NCI-H1048 (cell line): ENCODE measurements at places on chromosomes 11 and 22.

- DNase-seq, result no peak
These were observed 90.1 kb downstream of the PHF21B start for GRCh38 chr22:44919691-44920090.

- DNase-seq, result no peak
These were observed 48.8 kb downstream of the PACS1 start for GRCh38 chr11:66118847-66119246.

GRCh38 chr11:117902001-117902845, 25.8 kb upstream of the FXYD6 start:
- no peak for DNase-seq

DNA sequence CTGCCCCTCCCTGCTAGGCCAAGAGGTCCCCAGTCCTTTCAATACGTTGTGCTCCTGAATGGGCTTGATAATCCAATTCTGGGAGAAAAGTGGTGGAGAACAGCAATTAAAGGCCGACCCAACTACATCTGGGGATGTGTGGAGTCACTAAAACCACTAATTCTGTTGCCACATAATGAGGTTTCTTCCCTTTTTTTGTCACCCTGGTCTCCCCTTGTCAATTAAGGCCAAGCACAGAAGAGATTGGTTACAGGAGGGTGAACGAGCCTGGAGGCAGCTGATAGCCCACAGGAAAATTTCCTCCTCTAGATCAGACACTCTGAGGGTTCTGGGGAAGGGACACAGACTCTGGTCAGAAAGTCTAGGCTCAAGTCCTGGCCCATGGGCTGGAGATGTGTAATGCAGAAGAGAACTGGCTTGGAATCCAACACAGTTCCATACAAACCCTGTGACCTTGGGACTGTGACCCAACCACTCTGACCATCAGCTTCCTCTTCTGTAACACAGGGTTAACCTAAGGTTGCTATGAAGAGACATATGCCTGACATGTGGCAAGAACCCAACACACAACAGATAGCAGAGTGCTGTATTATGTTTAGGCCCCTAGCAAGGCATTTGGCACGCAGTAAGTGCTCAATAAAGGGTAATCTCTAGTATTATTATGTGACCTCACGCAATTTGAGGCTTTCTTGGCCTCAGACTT, 146.4 kb downstream of the CHST1 start:
- DNase-seq, result no peak

- DNase-seq, result no peak
These were observed 144.6 kb downstream of the SNX19 start for GRCh38 chr11:130771708-130772107.

DNA sequence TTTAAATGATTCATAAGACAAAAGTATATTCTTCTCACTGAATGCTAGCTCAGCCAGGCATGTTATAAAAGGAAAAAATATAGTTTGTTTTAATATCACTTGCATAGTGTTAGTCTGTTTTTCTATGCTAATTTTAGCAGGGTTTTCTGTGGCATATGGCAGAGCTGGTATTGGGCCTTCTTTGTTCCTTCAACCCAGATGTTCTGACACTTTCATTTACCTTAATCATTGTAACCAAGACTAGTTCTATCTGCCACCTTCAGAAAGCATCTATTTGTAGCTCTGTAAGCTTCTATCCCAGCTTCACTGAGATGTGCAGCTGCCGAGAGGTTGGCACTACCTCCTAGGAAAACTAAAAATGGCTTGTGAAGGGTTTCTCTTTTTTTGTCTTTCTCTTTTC, 338.7 kb downstream of the GUCY1A2 start:
- no peak for DNase-seq

DNA sequence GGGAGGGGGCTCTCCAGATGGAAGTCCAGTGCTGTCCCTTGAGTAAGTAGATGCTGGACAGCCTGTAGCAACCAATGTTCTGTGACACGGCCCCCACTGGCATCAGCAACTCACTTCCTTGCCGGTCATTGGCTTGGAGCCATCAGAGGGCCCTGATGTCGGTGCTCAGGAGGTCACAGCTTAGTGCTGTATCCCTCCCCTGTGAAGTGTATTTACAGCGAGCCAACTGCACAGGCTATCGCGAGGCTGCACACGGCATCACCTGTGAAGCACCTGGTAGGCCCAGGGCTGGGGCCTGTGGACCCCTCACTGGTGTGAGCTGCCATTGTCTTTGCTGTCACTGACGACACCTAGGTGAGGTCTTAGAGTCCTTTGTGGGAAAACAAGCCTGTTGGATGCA, 13.4 kb upstream of the ACR start:
- no peak for DNase-seq

DNA sequence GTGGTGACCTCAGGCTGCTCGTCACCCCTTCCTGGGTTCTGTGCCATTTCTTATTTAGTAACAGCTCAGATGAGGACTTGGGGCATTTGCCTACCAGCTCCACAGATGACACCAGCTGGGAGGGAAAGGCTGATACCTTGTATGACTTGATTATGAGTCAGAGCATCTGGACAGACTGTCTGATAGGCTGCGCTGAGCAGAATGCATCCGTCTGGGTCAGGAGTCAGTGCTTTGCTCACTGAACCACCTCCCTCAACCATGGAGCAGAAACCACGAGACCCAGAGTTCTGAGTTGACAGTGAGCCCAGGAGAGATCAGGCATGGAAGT, 6.8 kb downstream of the ST14 start:
- no peak for DNase-seq

GRCh38 chr11:64659417-64660144, 63.4 kb downstream of the NRXN2 start:
- DNase-seq, result no peak

GRCh38 chr11:65781962-65782815, 1.4 kb upstream of the AP5B1 start:
- DNase-seq, result no peak

DNA sequence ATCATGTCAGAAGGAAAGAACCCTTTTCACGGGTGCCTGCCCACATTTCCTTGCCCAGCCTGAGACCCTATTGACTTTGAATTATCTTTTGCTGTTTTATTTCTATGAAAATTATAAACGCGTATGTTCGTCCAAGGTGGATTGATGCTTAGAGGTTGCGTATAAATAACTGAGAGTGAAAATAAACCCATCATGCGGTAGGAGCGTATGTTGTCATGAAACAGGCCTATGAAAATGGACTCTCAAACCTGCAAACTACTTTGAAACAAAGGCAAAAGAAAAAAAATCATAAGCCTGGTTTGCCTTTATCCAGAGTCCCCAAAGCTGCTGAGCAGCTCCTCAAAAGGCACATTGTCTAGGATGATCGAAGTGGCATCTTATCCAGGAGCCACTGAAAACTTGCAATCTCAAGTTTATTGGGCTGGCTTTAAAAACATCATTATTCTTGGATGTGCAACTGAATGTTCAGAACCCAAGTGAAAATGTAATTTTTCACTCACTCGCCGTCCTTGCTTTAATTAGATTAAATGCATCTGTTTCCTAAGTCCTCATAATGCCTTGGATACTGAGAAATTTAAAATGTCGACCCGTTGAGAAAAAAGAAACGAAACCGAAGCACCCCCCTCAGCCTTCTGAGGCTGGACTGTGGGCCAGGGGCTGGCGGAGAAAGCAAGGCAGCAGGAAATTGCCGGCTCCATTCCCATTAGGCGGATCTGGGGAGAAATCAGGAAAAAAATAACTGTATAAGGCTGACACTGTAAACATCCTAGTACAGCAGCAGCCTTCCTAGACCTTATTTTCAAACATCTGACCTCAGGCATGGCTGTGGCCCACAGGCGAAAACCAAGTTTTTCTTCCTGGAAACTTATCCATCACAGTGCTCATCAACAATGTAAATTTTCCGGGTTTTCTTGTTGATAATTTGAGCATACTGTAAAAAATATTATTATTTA, 82.9 kb upstream of the PPARA start:
- DNase-seq, result no peak

DNA sequence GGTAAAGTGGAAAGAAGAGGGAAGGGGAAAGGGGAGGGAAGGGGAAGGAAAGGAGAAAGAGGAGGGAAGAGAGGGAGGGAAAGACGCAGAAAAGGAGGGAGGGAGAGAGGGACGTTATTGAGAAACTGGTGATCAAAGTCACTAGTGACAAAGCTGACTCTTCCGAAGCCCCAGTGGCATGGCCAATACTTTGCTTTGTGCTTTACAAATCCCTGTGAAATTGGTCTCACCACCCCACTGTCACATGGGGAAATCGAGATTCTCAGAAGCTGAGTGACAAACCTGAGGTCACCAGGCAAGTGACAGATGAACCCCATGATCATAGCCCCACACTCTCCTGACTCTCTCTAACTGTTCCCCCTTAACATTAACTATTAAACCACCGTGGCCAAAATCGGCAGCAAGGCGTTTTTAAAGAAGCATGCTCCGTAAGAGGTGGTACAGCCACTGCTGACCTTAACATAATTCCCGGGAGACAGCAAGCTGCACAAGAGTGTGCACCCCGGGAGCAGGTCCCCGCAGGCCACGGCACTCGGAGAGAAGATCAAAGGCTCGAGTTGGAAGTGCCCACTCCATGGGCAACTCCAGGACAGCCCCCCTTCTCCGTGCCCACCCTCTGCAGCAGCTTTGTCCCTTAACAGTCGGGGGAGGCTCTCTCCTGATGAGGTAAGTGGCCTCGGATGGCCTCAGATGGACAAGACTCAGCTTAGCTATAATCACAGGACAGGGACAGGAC, 34.8 kb downstream of the CELSR1 start:
- no peak for DNase-seq

- no peak for DNase-seq
These were observed 9.8 kb downstream of the THAP12 start for GRCh38 chr11:76371170-76371569.

DNA sequence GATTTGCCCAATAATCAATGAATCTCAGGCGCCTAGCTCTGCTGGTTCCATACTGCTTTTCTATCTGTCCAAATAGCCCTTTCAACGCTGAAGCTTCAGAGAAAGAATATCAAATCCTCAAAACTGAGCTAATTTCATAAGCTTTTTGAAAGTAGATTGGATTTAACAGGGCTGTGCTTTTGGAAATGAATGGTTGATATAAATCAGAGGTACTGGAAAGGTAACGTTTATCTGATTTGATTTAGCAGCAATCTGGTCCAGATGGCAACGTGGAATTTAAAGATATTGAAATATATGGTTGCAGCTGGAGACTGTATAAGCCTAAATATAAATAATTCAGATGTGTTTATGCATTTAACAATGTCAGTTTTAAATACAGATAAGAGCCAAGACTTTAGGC, 229.5 kb upstream of the MPPED2 start:
- DNase-seq, result no peak

GRCh38 chr11:63246045-63246444, 2.6 kb upstream of the SLC22A25 start:
- DNase-seq, result no peak

DNA sequence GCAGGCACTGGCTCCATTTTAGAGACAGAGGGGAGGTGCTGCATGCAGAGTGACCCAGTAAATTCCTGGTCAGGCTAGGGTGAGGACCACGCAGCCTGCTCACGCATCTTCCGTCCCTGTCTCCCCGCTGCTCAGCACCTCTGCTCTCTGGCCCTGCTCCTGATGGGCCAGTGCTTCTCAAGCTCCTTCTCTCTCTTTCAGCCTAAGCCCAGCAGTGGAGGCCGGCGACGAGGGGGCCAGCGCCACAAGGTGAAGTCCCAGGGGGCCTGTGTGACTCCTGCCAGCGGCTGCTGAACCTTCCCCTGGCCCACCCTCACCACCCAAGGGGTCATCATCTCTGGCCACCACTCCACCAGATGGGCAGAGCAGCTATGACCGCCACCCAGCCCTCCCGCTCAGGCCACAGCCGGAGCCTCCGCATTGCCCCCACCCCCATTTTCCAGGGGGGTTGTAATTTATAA, 24.7 kb downstream of the GTPBP1 start:
- DNase-seq, result no peak

DNA sequence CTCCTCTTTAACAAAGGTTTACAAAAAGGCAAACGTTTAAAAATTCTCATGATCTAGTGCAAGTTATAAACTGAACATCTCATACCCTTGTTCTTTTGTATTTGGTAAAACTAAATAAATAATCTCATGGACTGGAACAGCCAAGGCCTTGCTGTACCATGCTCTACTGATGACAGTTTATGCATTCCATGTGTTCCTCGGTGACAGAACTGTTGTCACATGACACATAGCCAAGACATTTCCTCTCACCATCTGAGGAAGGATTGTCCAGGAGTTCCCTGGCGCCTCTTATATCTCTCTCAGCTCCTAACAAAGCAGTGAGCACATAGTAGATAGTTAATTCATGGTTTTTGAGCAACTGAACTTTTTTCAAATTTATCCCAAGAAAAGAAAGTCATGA, 12.6 kb downstream of the CCDC83 start:
- DNase-seq, result no peak

DNA sequence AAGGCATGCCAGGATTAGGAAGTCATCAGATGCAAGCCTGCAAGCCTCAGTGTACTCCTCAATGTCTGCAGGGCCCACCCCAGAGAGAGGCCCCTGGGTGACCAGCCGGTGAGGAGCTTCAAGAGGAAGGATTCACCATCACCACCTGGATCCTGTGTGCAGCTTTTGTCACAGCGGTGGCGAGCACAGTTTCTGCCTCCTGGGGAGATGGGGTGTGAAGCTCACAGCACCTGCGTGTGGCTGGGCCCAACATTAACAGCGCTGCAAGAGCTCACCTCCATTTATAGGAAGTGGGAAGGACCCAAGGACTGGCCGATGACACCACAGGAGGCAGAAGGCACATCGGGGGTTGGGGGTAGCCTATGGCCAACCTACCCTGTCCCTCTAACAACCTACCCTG, 235.3 kb downstream of the CTTN start:
- no peak for DNase-seq

- no peak for DNase-seq
These were observed 72.1 kb downstream of the RNF169 start for GRCh38 chr11:74820763-74821162.

DNA sequence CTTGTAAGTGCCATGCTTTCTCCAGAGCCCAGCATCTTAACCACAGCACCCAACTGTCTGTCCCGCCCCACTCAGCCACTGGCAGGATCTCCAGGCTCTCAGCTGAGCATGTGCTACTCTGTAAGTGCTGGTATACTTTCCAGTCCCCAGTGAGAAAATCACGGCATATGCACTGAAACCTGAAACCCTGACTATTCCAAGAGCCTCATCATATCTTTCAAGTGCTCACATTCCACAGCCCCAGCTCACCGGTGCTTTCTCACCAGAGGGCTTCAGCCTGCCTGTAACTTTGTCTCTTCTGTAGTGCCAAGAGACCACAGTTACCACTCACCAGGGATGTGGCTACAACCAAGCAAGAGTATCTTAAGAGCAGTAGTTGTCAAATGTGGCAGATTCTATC, 24.4 kb upstream of the PAMR1 start:
- no peak for DNase-seq

DNA sequence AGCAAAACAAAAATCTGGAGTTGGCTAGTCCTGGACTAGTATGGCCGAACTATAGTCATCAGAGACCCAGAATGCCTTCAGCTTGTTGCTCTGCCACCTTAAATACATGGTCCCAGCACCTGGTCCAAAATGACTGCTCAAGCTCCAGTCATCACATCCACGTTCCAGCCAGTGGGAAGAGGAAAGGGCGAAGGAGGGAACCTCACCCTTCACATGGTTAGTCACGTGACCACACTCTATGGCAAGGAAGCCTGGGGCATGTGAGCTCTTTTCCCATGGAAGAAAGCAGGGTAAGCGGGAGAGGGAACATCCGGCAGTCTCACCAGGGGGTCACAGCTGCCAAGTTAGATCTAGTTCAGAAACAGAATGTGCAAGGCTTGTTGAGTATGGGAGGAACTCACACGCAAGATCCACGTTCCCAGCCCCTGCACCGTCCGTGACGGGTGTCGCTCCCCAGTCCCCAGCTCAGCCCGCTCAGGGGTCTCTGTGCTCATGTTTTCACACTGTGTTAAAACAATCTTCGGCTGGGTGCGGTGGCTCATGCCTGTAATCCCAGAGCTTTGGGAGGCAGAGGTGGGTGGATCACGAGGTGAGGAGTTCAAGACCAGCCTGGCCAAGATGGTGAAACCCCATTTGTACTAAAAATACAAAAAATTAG, 1.9 kb upstream of the ANO9 start:
- DNase-seq, result no peak
